Urothelium cell line (cell line): ENCODE measurements at places on chromosomes 6 and 20.
A peak's percentile ranks its signal among the peaks of the same experiment; 100 is the strongest.

DNA sequence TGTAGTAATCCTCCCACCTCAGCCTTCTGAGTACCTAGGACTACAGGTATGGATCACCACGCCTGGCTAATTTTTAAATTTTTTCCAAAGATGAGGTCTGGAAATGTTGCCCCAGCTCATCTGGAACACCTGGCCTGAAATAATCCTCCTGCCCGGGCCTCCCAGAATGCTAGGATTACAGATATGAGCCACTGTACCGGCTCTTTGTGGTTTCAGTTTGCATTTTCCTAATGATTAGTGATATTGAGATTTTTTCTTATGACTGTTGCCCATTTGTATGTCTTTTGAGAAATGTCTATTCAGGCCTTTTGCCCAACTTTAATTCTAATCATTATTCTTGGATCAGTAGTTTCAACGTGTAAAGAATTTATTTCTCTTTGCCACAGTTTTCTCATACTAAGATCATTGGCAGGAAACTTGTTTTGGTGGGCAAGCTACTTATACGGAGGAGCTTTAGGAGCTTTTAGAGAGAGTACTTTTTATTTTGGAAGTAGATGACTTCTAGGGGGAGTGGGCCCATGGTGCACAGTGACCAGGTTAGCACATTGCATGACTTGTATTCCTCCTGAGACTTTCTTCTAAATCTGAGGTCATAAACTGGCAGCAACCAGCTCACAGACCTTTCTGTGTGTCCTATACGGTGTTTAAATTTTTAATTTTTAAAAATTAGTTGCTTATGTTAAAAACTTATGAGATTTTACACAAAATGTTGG is 62.3 kb downstream of the STK4 start:
- DNase-seq = no peak

GRCh38 chr6:21163110-21163837 is 430.3 kb upstream of the SOX4 start:
- DNase-seq = peak; percentile 13

DNA sequence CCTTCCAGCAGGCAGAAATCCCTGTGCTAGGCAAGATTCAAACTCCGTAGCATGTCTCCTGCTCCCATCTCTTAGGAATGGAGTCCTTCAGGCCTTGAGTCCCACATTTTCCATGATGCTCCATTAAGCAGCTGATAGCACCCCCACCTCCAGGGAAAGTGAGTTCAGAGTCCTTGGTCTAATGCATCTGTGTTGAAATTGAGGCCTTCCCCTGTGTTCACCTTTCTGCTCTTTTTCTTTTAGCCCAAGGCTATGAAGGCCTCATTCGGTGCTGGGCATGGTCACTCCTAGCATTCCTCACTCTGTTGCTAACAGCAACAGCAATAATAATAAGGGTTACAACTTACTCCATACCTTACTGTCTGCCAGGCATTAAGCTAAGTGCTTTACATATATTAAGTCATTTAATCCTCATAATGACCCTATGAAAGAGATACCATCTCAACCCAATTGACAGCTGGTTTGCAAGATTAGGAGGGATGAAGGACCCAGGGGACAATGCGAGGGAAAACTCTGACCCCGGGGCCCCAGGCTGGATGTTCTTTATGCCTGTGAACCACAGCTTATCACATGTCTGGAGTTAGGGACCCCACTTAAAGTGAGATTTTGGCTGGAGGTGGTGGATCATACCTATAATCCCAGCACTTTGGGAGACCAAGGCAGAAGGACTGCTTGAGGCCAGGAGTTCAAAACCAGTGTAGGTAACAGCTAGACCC is 17.5 kb upstream of the PANK2 start:
- DNase-seq = no peak

DNA sequence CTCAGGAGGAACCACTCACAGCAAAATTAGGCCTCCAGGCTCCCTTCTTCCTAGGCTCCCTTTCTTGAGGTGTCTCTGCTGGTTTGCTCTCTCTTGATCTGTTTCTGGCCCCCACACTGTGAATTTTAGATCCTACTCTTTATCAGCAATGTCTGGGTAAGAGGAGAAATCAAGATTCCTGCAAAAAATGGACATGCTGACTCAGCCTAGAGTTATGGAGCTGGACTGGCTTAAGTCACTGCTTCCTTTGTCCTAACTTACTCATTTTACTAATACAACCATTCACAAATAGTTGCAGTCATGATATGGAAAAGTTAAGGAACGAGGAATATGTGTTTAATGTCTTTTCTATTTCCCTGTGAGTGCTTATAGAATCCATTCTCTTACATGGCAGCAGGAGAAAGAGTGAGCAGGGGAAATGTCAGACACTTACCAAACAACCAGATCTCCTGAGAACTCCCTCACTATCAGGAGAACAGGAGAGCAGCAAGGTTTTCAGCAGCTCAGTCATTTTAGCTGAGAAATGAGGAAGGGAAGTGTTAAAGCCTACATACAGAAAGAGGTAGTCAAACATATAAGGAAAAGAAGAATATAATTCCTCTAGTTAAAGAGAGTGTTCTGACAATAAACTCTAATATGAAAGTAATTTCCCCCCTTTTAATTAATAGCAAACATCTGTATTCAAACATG is 160.8 kb downstream of the PDE7B start:
- no peak for DNase-seq

GRCh38 chr6:30614044-30614842 is 2.8 kb downstream of the PPP1R10 start:
- no peak for DNase-seq

GRCh38 chr20:36885356-36885755 is 9.4 kb downstream of the TLDC2 start:
- no peak for DNase-seq

GRCh38 chr6:19906171-19906570 is 69.0 kb downstream of the ID4 start:
- no peak for DNase-seq

- no peak for DNase-seq
Observed at GRCh38 chr6:132404736-132405135, 3.5 kb upstream of the MOXD1 start.

DNA sequence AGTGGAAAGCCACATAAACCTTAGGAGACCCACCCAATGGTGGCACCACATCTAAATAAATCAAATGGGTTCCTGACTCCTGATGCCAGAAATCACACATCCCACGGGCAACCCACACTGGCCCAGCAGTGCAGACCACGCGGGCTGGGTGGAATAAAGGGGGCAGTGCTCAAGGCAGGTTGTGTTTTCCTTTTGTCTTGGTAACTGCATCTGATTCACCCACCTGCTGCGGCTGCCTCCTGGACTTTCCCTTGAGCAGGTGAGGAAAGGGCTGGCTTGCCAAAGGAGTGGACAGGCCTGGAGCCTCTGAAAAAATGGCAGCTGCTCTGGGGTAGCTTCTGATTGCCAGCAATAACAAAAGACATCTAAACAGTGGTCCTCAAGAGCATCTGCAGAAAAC is 119.5 kb upstream of the KCNK16 start:
- no peak for DNase-seq

DNA sequence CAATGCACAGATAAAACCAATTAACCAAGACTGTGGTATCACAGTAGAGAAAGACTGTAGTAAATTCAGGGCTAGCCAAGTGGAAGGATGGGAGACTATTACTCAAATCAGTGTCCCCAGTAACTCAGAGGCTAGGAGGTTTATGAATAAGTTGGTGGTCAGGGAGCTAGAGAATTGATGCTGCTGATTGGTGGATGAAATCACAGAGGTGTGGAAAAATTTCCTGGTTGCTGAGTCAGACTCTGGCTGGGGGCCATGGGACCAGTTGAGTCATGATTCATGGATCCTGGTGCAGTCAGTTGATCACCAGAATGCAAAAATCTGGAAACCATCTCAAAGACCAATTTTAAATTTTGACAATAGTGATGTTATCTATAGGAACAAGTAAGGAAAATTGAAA is 555.9 kb downstream of the C6orf118 start:
- DNase-seq = peak; percentile 63

GRCh38 chr6:52549428-52549827 is 27.4 kb downstream of the TRAM2 start:
- no peak for DNase-seq

GRCh38 chr20:15708984-15709598 is 864.2 kb downstream of the KIF16B start:
- peak; percentile 7 for DNase-seq

- DNase-seq = no peak
Observed at GRCh38 chr20:8414586-8415274, 282.7 kb downstream of the PLCB1 start.

DNA sequence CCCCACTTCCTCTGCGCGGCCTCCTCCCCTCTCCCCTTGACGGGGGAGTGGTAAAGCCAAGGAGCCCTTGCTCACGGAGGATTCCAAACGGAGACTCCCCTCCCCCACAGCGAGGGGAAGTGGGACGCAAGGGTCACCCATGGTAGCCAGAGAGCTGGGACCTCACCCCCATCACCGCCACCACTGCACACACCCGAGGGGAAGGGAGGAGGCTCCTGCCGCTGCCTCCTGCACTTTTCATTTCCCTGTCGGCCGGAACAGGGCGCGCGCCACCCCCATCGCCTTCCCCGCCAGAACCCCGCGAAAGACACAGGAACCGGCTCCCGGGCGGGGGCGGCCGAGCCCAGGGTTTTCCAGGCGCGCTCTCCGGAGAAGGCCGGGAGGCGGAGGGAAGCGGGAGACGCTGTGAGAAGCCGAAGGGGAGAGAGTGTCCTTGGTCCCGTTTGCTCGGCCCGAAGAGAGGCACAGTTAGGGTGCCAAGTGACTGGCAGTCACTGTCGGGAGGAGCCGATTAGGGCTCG is 789 bp downstream of the CCND3 start:
- DNase-seq = peak; percentile 46

DNA sequence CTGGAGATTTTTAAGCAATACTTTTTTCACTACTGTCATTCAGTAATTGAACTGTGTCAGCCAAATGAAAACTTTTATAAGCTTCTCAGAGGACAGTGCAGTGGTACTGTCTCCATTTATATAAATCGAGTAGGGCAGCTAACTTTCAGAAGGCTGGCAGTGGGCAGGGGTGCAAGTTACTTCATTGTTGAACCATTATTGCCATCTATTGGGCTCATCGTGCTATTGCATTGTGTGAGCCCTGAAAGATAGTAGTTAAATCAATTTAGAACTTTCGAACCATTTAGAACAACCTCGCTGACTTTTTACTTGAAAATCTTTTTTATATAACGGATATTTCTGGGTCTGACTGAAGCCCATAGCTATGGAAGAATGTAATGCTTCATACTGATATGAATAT is 347.8 kb upstream of the PLCB4 start:
- peak; percentile 48 for DNase-seq

DNA sequence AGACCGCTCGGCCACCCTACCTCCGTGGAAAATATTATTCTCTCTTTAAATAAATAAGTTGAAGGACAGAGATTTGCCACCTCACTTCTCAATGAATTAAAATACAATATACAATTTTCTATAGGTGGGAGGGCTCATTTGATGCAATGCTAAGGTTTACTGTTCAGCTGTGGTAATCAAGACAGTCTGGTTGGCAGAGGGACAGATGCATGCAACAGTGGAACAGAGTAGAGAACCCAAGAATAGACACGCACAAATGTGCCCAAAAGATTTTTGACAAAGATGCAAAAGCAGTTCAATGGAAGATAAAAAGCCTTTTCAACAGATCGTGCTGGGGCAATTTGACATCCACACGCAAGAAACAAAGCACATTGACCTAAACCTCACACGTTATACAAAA is 145.2 kb downstream of the CEBPB start:
- DNase-seq = no peak

DNA sequence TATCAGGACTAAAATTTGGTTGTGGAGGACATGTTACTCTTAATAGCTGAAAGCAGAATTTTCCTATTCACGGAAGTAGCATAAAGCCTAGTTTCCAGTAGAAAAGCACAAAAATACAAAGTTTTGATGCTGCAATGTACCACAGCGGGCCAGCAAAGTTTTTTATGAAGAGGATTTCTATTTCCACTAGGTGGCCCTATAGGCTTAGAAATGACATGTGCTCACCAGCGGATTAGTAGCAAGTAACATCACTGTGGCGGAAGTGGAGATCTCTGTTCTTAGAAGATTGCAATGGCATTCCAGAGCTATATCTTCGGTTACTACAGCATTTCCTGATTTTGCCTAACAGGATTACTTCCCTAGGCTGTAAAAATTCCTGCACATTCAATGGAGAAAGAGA is 1219.0 kb upstream of the EYS start:
- peak; percentile 20 for DNase-seq

DNA sequence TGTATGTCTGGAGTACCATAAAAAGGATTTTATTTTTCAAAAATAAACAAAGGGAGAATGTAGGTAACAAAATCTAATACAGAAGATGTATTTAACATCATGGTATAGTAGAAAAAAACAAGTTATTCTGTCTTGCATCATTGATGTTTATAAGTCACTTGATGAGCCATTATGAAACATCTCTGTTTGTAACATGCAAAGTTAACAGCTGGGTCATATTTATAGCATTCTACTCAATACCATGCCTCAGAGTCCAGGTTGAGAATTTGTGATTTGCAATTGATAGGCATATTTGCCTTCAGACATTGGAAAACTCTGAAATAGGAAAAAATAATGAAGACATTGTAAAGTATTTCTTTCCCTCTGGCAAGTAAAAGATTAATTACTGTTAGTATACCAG is 52.3 kb upstream of the IL20RA start:
- DNase-seq = no peak

GRCh38 chr20:47453167-47453782 is 48.4 kb upstream of the NCOA3 start:
- peak; percentile 81 for DNase-seq

- peak; percentile 28 for DNase-seq
Observed at GRCh38 chr6:157823528-157824370, 703 bp downstream of the SNX9 start.

DNA sequence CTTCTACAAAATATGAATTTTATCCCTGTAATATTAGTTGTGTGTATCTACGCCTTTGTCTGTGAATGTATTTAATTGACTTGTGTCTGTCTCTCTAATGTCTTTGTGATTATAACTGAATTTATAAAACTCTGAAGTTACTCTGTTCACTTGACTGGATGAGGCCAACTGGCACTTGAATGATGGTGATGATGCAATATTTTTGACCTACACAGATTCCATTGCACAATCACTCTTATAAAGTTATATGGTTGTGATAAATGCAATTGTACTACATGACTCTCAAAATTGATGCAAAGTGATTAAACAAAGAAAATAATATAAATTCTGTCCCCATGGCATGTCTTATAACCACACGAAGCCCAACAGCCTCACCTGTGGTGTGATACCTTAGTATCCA is 287.3 kb upstream of the PLN start:
- DNase-seq = no peak

GRCh38 chr6:16751251-16751946 is 9.9 kb downstream of the ATXN1 start:
- DNase-seq = no peak

DNA sequence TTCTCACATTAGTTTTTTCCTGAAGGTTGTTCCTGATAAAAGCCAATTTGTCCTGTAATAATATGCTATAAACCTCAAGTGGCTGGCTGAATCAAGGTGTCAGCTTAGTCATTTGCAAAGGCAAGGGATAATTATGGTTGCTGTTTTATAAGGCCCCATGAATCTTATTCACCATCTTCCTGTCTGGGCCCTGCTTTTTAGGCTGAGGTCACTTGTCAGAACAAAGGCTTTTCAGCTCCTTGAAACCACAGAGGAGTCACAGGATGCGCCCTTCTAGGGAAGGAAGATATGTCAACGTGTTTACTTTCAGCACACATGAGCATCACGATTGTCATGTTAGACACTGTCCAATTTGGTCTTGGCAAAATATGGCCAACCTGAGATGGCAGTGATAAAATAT is 64.8 kb upstream of the NAA20 start:
- peak; percentile 27 for DNase-seq
